ENCODE measurements at places on chromosomes 12 and 14.

GRCh38 chr14:74875941-74876913 lies at the start of gene PROX2:
Gene PROX2, minus strand, starts transcription at chr14:74876145. Its CDS starts 12,311 bp downstream, at chr14:74863834.
- no peaks in the 10 kb centered on the region for H3K36me3 ChIP-seq
- peaks cover 5% of the 10 kb centered on the region for H3K4me1 ChIP-seq
- no peaks in the 10 kb centered on the region for H3K27me3 ChIP-seq
- H3K27ac ChIP-seq: no peak within 1 kb of the TSS

DNA sequence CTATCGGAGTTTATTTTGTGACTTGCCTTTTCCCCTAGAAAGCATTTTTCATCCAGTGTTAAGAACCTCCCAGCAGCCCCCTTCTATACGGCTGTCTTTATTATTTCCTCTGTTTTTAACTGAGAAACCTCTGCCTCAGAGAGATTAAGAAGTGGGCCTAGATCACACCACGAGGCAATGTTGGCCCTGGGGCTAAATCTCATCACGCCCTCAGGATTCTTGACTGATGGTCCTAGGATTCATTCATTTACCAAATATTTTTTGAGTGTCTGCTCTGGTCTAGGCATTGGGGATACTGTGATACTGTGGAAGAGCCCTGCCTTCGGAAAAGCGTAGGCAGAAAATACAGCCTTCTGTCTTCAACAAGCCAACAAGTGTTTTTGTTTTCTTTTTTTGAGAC lies 42.1 kb downstream of the C14orf132 start:
- no peaks in the 10 kb centered on the region for H3K27me3 ChIP-seq
- H3K4me3 ChIP-seq: no peak overlapping the region
- DNase-seq: no peak
- H3K4me1 ChIP-seq: no peaks in the 10 kb centered on the region

GRCh38 chr14:90198541-90199060 lies 57.8 kb upstream of the PSMC1 start:
- no peaks in the 10 kb centered on the region for H3K4me1 ChIP-seq
- H3K27ac ChIP-seq: no peak overlapping the region
- no peaks in the 10 kb centered on the region for H3K36me3 ChIP-seq
- H3K27me3 ChIP-seq: peaks cover 3% of the 10 kb centered on the region
- H3K4me3 ChIP-seq: no peak overlapping the region

- H3K27me3 ChIP-seq: no peaks in the 10 kb centered on the region
- H3K36me3 ChIP-seq: no peaks in the 10 kb centered on the region
- no peak overlapping the region for H3K27ac ChIP-seq
- peak; percentile 15 for DNase-seq
- no peak overlapping the region for H3K4me3 ChIP-seq
Measured at GRCh38 chr12:113860059-113860820, 105.9 kb downstream of the RBM19 start.

- no peaks in the 10 kb centered on the region for H3K4me1 ChIP-seq
- no peaks in the 10 kb centered on the region for H3K36me3 ChIP-seq
- no peak overlapping the region for H3K4me3 ChIP-seq
- no peak overlapping the region for H3K27ac ChIP-seq
- H3K27me3 ChIP-seq: no peaks in the 10 kb centered on the region
Measured at GRCh38 chr12:83769151-83769550, 1082.4 kb downstream of the TMTC2 start.

DNA sequence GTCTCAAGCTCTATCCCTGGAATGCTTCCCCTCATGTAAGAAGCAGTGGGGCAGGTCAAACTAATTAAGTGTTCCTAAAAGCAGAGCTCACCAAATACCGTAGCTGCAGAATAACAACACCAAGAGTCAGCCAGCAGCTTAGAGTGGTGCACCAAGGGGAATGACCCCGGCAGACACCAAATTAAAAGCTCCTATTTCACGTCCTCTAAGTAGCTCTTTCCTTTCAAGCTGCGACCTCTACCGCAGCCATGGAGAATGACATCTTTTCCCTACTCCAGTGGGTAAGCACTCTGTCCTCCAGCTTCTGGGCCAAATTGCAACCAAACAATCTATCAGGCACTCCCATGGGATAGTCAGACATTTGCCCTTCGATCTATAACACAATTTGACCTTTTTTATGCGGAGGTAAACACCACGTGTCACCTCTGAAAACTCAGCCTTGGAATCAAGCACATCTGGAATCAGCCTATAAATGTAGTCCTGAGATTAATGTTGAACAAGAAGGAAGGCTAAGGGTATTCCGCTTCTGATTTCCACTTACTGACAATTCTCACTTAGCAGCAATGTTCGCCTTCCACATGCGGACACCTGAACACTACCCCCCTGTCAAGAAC lies 67.6 kb upstream of the CDKN3 start:
- H3K27ac ChIP-seq: no peak overlapping the region
- no peak overlapping the region for H3K4me3 ChIP-seq
- no peaks in the 10 kb centered on the region for H3K27me3 ChIP-seq
- H3K4me1 ChIP-seq: no peaks in the 10 kb centered on the region
- DNase-seq: no peak

DNA sequence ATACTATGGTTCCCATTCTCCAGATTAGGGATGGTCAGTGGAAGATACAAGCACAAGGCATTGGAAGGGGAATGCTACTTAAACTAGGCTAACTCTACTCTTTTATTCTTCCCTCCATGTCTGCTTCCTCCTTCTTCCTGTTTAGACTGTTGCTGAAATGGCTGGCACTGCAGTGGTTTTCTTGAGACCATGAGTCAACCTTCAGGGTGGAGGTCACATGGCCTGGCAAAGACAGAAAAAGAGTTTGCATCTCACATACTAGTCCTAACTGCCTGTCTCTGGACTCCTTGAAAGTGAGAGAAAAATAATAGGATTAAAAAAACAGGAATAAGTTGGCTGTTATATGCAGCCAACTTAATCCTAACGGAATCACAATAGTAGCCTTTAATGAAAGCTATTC lies 37.0 kb downstream of the ALDH1L2 start:
- DNase-seq: no peak
- no peaks in the 10 kb centered on the region for H3K4me1 ChIP-seq
- no peaks in the 10 kb centered on the region for H3K27me3 ChIP-seq

- DNase-seq: no peak
- H3K4me1 ChIP-seq: no peaks in the 10 kb centered on the region
- no peak overlapping the region for H3K27ac ChIP-seq
- no peaks in the 10 kb centered on the region for H3K27me3 ChIP-seq
- no peak overlapping the region for H3K4me3 ChIP-seq
- no peaks in the 10 kb centered on the region for H3K36me3 ChIP-seq
Measured at GRCh38 chr12:93005928-93006392, 76.9 kb upstream of the EEA1 start.

DNA sequence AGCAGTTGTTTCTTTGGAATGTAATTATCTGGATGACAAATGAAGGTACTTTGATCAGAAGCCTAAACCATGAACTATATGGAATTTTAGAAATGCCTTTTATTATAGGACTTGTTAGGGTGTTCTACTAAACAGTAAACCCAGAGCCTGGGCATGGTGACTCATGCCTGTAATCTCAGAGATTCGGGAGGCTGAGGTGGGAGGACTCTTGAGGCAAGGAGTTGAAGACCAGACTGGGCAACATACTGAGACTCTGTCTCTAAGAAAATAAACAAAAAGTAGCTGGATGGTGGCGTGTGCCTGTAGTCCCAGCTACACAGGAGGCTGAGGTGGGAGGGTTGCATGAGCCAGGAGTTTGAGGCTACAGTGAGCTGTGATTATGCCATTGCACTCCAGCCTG lies 23.9 kb downstream of the PALS1 start:
- no peak for DNase-seq
- no peaks in the 10 kb centered on the region for H3K36me3 ChIP-seq
- H3K4me1 ChIP-seq: peaks cover 52% of the 10 kb centered on the region
- H3K4me3 ChIP-seq: no peak overlapping the region
- no peaks in the 10 kb centered on the region for H3K27me3 ChIP-seq

GRCh38 chr14:76977793-76978720 lies 50.5 kb downstream of the IRF2BPL start:
- H3K36me3 ChIP-seq: no peaks in the 10 kb centered on the region
- H3K4me3 ChIP-seq: no peak overlapping the region
- H3K4me1 ChIP-seq: no peaks in the 10 kb centered on the region
- H3K27me3 ChIP-seq: no peaks in the 10 kb centered on the region
- H3K27ac ChIP-seq: no peak overlapping the region

DNA sequence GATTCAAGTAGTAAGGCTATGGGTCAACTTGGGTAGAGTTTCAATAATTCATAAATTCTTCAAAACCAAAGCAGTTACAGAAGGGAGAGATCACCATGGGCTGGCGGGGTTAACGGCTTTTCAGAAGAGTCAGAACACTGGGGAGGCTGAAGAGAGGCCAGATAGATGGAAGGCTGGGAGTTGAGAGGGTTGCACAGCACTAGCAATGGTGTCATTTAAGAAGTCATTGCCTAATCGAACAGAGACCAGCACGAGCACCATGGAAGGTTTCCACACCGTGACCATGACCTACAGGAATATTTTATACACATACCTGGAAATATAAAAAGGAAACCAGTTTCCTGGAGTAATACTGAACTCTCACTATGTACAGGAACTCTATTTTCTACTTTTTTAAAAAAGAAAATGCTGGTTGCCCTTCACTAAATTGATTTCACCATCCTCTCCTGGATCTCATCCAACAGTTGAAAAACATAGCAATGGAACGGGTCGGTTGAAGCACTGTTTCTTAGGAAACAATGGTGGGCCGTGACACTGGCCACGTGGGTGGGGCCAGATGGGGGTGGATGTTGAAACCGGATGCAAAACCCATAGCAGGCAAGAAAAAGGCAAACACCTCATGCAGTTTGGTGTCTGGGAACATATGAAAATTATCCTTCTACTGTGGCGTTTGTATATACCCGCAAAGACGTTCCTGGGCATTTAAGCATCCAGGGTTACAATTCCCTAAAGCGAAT lies 38.0 kb upstream of the RIN3 start:
- no peaks in the 10 kb centered on the region for H3K27me3 ChIP-seq
- H3K27ac ChIP-seq: peak overlapping the region; percentile 54

- no peaks in the 10 kb centered on the region for H3K36me3 ChIP-seq
- no peak overlapping the region for H3K4me3 ChIP-seq
- no peak overlapping the region for H3K27ac ChIP-seq
- H3K27me3 ChIP-seq: no peaks in the 10 kb centered on the region
- DNase-seq: no peak
Measured at GRCh38 chr12:32051511-32052211, 55.0 kb upstream of the BICD1 start.

DNA sequence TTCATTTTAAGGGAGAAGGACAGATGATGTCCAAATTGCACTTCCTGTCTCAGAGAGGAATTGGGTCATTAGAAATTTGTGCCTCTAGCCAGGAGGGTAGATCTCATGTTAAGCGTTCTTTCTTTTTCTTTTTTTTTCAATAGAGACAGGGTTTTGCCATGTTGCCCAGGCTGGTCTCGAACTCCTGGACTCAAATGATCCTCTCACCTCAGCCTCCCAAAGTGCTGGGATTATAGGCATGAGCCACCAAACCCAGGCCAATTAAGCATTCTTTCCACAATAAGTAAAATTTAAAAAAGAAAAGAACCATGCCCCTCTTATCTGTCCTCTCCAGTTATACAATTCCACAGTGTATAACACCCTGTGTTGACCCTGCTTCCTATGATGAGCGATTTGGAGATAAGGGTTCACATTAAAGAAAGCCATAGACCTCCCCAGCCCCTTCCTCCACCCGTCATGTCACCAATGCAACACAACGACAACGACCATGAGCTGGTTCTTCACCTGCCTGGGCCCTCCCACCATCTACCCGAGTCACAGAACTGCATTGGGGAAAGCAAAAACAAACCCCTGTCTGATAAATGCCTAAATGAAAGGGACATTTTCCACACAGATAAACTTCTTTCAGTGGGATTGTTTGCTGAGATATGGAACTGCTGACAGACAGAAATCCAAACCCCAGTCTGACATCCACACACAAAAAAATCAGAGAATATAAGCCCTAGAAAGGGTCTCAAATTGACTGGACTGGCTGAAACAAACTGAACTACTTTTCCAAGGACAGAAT lies 37.3 kb downstream of the SSH1 start:
- no peak overlapping the region for H3K4me3 ChIP-seq
- no peak for DNase-seq
- H3K4me1 ChIP-seq: peaks cover 55% of the 10 kb centered on the region
- no peaks in the 10 kb centered on the region for H3K27me3 ChIP-seq

- H3K27me3 ChIP-seq: no peaks in the 10 kb centered on the region
- DNase-seq: no peak
- no peak overlapping the region for H3K27ac ChIP-seq
- H3K4me3 ChIP-seq: no peak overlapping the region
- no peaks in the 10 kb centered on the region for H3K36me3 ChIP-seq
- H3K4me1 ChIP-seq: no peaks in the 10 kb centered on the region
Measured at GRCh38 chr12:80864046-80864735, 73.5 kb downstream of the LIN7A start.

GRCh38 chr14:65268594-65268993 lies 143.9 kb upstream of the FUT8 start:
- DNase-seq: no peak
- H3K36me3 ChIP-seq: no peaks in the 10 kb centered on the region
- no peaks in the 10 kb centered on the region for H3K4me1 ChIP-seq

DNA sequence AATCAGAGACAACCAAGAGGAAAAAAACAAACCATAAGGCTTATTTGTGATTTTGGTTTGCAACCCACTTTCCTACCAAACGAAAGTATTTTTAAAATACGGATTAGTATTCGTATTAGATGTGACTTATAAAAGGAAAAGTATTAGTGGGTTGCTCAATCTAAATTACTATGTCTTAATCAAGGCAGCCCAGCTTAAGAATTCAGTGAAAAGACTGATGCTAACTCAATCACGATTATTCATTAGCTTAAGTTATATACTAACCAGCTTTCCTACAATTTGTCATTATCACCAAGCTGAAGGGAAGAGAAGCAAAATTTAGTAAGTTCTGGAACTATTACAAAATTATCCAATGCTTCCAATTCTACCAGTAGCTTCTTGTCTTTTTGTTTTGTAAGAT lies 62.7 kb downstream of the FERMT2 start:
- no peak overlapping the region for H3K27ac ChIP-seq
- H3K36me3 ChIP-seq: no peaks in the 10 kb centered on the region
- no peaks in the 10 kb centered on the region for H3K4me1 ChIP-seq
- no peaks in the 10 kb centered on the region for H3K27me3 ChIP-seq
- DNase-seq: no peak

DNA sequence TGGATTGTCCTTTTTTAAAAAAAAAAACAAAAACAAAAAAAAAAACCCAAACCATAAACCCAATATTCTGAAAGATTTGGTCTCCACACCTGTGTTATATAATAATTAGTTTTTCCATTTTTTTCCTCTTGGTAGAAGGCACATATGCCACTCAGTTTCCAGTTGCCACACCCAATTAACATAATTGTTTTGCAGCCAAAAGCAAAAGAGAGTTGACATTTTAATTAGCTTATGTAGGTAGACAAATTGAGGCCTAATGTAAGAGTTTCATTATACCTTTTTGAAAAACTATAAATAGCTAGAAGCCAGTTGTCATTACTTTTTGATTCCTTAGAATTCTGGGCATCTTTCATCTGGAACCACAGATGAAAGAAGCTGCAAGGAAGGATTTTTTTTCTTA lies 21.0 kb downstream of the PTPN11 start:
- no peak overlapping the region for H3K4me3 ChIP-seq
- H3K4me1 ChIP-seq: peaks cover 11% of the 10 kb centered on the region
- H3K27ac ChIP-seq: no peak overlapping the region
- DNase-seq: no peak
